Foreskin keratinocyte (primary cell): ENCODE measurements at places on chromosomes 7 and 10. TPM values are rescaled to one million over a fixed set of nuclear protein-coding genes. Genes with fewer than 3 reads are reported as not detected.

Gene LRMDA
- total RNA-seq = not detected in 2 replicates

Gene TAS2R4
- 0.31 and 0.39 TPM in 2 replicates for total RNA-seq

Gene SPDYE2B
- not detected in 2 replicates for total RNA-seq

Gene EBLN1
- total RNA-seq = not detected in 2 replicates

Gene CYP3A4
- not detected in 2 replicates for total RNA-seq

Gene STN1
- total RNA-seq = 28.9 and 29.4 TPM in 2 replicates

Gene TSPAN12
- 0.46 and 1.1 TPM in 2 replicates for total RNA-seq

Gene VSTM4
- total RNA-seq = not detected in 2 replicates

Gene TMEM176A
- not detected in 2 replicates for total RNA-seq

Gene INA
- total RNA-seq = 0.85 and 1.5 TPM in 2 replicates

Gene SORCS1
- total RNA-seq = not detected in 2 replicates

Gene TEX47
- total RNA-seq = not detected in 2 replicates

Gene LFNG
- total RNA-seq = 17.7 and 21.5 TPM in 2 replicates

Gene CYP2C19
- total RNA-seq = not detected in 2 replicates

Gene CDH23
- total RNA-seq = 0.04 TPM in 1 of 2 replicates, not detected in the other

Gene DRGX
- total RNA-seq = not detected in 2 replicates

Gene HTR7
- total RNA-seq = 13.3 and 15.0 TPM in 2 replicates

Gene CHRM2
- total RNA-seq = not detected in 2 replicates
